NCI-H2029 treated with DMSO at 0.1 percent for 48 hours (cell line): ENCODE measurements at places on chromosomes 6 and 20.

DNA sequence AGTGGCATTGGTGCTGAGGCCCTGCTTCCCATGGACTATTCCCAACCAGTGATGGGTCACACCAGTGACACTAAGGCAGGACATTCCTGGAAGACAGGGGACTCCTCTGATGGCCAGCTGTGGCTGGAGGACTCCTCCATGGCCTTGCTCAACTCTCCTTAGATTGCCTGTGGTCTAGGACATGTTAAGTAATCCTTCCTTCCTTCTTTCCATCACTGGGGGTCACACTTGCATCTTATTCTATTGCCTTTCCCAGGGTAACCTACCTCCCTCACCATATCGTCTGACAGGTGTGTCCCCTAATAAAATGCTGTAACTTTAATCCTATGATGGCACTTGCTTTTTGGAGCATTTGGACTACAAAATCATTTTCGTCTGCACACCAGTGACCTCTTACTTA, 24.5 kb upstream of the HLA-A start:
- DNase-seq = no peak

DNA sequence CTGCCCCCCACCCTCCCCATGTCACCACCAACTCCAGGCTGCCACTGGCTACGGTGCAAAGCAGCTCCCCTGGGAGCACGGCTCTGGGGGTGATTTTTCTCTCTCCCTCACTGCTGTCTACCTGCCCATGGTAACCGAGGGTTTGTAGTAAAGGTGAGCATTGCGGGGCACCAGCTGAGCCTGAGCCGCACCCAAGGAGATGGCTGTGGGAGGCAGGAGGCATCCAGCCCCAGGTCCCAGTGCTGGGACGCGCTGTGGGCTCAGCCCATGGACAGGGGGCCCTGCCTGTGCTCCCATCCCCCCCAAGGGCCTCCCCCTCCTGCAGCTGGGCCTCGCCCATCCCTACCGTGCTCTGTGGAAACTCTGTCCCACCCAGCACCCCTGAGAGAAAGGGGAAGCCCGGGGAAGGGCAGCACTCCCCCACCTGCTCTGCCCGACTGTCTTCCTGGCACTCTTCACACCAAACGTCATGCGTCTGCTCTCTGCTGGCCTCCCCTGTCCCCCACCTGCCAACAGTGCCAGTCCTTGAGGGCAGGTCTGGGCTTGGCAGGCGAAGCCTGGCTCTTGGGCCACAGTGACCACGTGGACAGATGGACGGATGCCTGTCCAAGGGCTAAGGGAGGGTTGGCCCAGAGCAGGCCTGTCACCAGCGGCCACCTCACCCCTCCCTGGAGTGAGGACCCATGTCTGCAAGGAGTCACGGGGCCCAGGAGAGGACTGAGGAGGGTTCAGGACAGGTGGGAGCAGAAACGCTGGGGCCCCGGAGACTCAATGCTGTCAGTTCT, 3.8 kb upstream of the CHRNA4 start:
- DNase-seq = no peak

DNA sequence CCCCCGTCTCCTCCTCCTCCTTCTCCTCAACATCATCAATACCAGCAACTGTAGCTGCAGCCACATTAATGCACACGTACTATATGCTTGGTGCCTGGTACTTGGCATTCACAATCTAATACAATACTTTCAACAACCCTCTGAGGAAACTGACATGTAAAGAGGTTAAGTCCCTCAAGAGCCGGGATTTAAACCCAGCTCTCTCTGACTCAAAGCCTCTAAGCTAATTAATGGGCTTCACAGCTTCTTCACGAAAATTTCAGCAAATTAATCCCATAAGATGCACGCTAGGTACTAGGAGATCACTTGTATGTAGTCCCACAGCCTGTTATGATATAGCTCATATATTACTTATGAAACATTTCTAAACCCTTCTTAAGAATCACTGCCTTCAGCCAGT, 73.1 kb upstream of the IPCEF1 start:
- no peak for DNase-seq

DNA sequence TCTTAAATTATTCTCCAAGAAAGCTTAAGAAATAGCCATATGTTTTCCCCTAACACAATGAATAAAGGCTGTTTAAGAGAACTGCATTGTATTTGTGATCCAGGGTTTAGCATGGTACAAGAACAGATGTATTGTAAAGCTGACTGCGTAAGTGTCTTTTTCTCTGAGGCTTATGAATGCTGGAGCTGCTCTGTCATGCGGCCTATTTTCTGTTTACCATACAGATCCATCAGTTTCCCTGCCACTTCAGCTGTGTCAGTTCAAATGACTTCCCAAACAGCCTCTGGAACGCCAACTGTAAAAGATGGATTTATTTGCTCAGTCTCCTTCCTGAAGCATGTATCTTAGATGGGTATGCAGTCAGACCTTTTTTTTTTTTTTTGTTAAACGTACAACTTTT, 419.3 kb upstream of the HS3ST5 start:
- DNase-seq = no peak

- DNase-seq = no peak
Measured at GRCh38 chr20:53611449-53611894, 17.8 kb upstream of the ZNF217 start.

GRCh38 chr6:117464700-117465099, 17.8 kb upstream of the DCBLD1 start:
- no peak for DNase-seq

- DNase-seq = no peak
Measured at GRCh38 chr6:29596381-29596900, 11.5 kb downstream of the OR2H2 start.

DNA sequence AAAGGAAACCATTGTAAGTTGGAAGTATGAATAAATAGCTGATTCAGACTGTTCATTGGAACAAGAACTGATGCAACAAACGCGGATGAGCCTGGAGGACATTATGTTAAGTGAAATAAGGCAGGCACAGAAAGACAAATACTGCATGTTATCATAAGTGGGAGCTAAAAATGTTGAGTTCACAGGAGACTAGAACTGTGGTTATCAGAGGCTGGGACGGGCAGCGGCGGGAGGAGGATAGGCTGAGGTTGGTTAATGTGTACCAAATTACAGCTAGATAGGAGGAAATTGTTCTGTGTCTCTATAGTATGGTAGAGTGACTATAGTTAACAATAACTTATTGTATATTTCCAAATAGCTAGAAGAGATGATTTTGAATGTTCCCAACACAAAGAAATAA, 40.8 kb downstream of the FAM229B start:
- no peak for DNase-seq

DNA sequence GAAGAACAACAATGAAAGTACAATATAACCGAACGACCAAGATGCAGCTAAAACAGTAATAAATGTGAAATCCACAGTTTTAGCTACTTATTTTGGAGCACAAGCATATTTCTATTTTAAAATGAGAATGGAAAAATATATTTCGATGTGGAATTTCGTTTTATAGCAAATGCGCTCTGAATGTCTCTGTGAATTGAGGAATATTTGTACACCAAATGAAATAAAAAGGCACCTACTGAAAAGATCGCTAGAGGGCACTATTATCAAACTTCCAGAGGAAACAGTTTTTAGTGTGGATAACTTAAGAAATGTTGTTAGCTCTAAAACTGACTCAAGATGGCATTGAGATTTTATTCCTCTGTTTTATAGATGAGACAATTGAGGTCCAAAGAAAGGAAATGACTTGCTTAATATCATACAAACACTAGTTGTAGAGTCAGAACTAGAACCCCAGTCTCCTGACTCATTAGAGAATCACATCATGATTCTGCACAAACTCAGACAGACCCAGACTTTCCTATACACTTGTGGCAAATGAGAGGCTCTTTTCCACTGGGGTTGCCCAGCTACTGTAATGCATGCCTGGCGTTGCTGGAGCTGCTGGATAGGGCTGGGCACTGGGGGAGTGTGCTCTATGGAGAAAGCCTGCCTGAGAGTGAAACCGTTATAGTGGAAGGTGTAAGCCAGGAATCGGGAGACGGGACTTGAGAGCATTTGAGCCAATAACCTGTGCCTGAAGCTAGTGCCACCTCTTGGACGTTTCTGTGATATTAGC, 51.9 kb downstream of the GCLC start:
- DNase-seq = peak; percentile 88

DNA sequence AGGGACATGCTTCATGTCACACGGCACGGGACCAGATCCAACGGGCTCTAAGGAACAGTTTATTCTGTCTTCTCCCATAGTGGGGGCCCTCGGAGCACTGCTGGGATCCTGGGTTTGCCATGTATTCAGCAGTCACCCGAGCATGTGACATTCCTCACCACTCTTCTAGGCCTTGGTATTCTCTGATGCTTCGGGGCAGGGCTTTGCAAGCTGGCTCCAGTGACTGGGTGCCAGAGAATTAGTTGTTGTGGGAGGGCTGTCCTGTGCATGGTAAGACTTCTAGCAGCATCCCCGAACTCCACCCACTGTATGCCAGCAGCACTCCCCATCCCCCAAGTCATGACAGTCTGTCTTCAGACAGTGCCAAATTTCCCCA, 5.4 kb downstream of the CCN5 start:
- no peak for DNase-seq

DNA sequence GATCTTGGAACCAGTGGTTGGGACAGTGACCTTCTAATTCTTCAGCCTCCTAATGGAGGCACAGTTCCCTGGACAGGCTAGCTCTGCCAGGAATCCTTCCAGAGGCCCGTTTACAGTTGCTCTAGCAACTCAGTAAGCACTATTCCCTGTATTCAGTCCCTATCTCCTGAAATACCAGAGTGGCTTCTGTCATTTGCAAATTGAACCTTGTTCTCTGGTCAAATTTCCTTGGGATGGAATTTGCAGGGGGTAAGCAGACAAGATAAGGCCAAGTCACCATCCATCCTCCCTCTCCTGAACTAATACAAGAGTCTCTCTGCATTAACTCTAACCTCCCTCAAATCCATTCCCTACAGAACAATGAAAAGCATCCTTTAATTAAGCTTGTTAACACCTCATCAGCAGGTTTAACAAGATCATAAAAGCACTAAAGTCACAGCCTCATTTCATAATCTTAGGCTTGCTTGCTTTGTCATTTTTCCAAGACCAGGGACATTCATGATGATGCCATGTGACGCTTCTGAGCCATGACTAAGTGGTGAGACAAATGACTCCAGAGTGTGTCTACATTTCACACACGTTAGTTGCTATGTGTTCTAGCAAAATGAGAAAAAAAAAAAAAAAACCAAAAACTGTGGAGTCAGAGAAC, 37.1 kb downstream of the SLC22A23 start:
- peak; percentile 83 for DNase-seq

DNA sequence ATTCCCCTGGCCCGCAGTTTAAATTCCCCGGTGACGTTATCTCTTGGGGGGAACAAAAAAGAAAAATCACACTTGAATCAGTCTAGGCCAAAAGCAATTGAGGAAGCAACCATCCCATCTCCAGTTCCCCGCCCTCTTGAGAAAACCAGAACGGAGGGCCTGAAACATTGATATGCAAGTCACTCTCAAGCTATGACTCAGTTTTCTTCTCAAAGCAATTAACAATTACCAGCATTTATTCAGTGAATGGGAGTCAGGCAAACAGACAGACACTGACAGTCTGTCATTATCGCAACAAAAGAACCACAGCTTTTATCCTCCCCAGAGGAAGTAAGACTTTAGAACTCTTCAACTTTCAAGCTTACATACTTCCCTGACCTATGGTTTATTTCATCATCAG, 100.9 kb downstream of the OPRM1 start:
- no peak for DNase-seq

GRCh38 chr6:87904011-87904410, 143.6 kb upstream of the SPACA1 start:
- no peak for DNase-seq

- no peak for DNase-seq
Measured at GRCh38 chr20:24017458-24017755, 28.8 kb upstream of the GGTLC1 start.

GRCh38 chr20:50987493-50988210, 29.0 kb downstream of the MOCS3 start:
- peak; percentile 86 for DNase-seq

GRCh38 chr6:132750455-132751248, 7.1 kb downstream of the VNN2 start:
- DNase-seq = no peak

DNA sequence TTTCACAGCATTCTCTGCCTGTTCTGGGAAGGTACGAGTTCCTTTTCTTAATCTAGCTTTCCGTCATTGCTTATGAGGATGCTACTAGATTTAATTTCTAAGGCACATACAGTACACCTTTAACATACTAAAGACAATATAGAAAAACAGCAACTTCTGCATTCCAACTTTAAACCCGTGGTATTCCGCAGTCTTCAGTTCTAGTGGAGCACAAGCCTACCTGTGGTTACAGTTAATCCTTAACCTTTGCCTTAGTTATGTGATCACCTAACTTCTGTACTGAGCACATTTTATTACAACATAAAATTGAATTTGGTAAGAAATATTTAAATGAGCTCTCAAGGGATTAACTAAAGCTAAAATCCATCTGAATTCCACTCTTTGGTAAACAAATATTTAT, 289.5 kb downstream of the BTBD9 start:
- DNase-seq = no peak

GRCh38 chr20:3115190-3116107, 30.9 kb upstream of the AVP start:
- peak; percentile 26 for DNase-seq

DNA sequence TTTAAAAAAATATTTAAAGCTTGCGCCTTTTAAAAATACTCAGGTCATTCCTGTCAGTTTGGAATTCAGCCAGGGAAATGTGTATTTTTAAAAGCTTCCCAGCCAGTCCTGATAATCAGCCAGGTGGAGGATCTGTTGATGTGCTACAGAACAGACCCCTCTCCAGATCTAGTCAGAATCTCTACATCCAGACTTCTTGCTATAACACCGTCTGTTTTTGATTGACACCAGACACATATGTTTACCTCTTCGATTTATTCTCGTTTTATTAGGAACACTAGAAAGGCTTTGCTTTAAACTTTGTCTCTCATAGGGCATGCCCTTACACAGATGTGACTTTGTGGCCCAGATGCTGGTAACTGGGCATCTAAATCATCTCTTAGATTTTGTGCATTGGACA, 11.7 kb downstream of the PARD6B start:
- DNase-seq = no peak

DNA sequence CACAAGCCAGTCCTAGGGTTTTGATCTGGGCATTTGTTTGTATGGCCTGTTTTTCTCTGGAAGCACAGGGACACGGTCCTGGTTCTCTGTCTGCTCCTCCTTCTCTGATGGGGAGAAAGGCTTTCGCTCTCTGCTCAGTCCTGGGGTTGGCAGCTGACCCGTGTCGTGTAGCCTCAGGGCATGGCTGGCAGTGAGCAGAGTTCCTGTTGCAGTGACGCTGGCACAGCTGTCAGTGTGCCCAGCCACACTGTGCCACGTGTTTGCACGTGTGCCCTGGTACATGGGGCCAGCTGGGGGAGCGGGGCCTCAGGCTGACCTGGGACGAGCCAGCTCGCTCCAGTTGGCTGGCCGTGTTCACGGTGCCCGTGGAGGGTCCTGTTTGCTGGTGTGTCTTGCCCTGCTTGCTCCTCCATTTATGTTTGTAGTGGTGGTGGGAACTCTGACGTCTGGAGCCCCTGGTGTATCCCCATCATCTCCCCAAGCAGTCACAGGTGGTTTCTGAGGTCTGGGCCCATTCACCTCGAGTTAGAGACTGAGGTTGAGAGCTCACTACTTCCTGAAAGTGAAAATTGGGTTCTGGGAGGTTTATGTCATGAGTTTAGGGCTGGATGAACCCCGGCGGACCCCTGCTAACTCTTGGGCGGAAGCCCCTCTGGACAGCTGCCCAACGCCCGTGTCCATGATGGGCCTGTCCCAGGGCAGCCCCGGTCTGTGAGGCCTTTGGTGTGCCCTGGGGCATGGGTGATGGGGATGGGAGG, 10.2 kb upstream of the DNAJC5 start:
- no peak for DNase-seq
